ENCODE measurements at places on chromosomes 5 and 9. TPM values are rescaled to one million over a fixed set of nuclear protein-coding genes. Genes with fewer than 3 reads are reported as not detected.

Gene TMEM203
- 20.7 TPM for total RNA-seq

Gene ACO1
- 3.6 TPM for total RNA-seq

DNA sequence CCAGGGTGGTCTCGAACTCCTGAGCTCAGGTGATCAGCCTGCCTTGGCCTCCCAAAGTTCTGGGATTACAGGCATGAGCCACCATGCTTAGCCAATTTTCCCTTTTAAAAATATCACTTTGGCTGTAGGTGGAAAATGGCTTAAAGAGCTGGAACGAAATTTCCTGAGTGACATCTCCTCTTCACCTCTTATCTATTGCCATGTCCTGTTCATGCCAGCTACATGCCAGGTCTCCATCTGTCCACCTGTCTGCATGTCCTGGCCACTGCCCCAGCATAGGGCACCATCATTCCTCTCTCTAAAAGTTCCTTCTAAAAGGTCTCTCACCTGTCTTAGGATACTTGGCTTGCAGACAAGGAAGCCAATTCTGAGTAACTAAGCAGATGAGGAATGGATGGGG lies 2.8 kb upstream of the GRK6 start:
- no peak overlapping the region for H3K27ac ChIP-seq
- H3K4me1 ChIP-seq = peaks cover 34% of the 10 kb centered on the region
- H3K4me3 ChIP-seq = no peak overlapping the region
- no peak for DNase-seq

- H3K36me3 ChIP-seq = peaks cover 2% of the 10 kb centered on the region
- peaks cover 18% of the 10 kb centered on the region for H3K4me1 ChIP-seq
- H3K27ac ChIP-seq = no peak overlapping the region
- no peak for DNase-seq
Measured at GRCh38 chr9:79693750-79694149, 122.0 kb downstream of the TLE4 start.

- no peak overlapping the region for H3K27ac ChIP-seq
- no peaks in the 10 kb centered on the region for H3K4me1 ChIP-seq
- H3K4me3 ChIP-seq = no peak overlapping the region
- DNase-seq = no peak
- no peaks in the 10 kb centered on the region for H3K36me3 ChIP-seq
Measured at GRCh38 chr5:102375272-102375671, 79.2 kb upstream of the SLCO4C1 start.

DNA sequence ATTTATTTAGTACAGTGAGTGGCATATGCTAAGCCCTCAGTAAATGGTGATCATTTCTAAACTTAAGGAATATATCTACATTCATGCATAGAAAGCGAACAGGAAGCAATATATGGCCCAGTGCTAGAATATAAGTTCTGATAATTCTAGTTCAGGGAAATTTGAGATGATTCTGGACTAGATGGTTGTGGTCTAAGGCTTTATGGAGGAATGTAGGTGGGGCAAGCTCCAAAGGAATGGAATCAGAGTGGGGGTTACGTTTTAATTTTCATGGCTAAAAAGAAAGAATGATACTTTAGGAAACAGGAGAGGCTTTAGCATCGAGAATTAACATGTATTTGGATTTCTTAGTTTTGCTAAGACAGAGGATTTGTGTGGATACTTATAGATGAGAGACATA lies 56.1 kb downstream of the MTREX start:
- no peak overlapping the region for H3K4me3 ChIP-seq
- DNase-seq = no peak
- H3K4me1 ChIP-seq = no peaks in the 10 kb centered on the region
- H3K27me3 ChIP-seq = no peaks in the 10 kb centered on the region
- no peak overlapping the region for H3K27ac ChIP-seq

GRCh38 chr5:99308131-99308530 lies 379.3 kb upstream of the CHD1 start:
- H3K27ac ChIP-seq = no peak overlapping the region
- DNase-seq = no peak
- no peaks in the 10 kb centered on the region for H3K36me3 ChIP-seq
- H3K4me1 ChIP-seq = no peaks in the 10 kb centered on the region

Data from CD4-positive, CD25-positive, alpha-beta regulatory T cell (primary cell).